ENCODE measurements at places on chromosomes 5 and 9.

- no peak for DNase-seq
Observed at GRCh38 chr5:39426051-39426745, 1.4 kb upstream of the DAB2 start.

DNA sequence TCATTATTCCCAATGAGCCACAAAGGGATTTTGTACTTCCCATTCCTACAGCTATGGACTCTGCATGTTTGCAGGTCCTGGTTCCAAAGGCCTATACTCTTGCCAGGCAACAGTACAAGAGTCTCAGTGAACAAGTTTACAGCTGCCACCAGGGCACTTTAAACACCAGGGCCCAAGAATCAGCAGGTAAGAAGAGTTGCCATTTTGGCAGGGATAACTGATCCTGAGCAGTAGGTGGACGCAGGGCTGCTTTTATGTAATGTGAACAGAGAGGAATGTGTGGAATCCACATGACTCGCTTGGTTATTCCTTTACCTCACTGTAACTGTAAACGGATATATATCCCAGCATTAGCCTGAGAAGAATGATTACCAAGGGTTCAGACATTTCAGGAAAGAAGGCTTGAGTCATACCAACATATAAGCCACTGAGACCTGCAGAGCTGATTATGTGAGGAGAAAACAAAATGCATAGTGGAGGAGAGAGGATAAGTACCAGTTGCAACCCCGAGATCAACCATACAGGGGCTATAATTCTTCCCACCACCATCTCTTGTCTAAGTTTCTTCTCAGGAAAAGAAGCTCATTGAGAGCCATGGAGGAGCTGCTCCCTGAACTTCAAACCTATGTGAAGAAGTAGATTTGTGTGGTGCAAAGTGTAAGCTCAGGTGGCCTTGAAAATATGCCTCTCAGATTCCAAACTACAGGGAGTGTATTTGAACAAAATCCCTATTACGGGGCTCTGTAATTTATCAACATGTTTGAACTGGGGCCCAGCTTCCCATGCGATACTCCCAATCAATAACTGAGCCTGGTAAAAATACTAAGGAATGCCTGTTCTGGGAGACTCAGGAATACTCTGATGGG is 24.6 kb downstream of the RAPGEF6 start:
- no peak for DNase-seq

GRCh38 chr9:37967014-37967760 is 63.3 kb upstream of the SLC25A51 start:
- no peak for DNase-seq

GRCh38 chr9:35790385-35791296 is 750 bp upstream of the NPR2 start:
- DNase-seq: peak; percentile 13

DNA sequence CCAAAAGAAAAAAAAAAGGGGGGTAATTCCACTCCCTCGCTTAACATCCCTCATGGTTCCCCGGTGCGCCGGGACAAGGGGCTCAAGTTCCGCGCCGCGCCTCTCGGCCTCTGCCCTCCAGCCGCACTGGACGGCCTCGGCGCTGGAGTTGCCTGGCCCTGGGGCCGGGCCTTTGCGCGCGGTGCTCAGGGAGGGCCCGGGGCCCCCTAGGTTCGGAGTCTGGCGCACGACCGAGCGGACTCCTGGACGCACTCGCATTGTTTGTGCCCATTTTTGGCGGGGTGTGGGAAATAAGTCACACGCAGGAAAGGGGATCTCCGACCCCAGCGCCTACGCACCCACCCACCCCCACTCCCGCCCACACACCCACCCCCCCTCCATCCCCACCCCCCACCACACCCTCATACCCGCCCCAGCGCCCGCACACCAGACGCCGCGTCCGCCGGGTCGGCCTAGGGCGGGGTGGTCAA is 381 bp downstream of the MED22 start:
- no peak for DNase-seq

GRCh38 chr5:173703466-173703865 is 87.0 kb upstream of the BOD1 start:
- DNase-seq: no peak

- DNase-seq: no peak
Observed at GRCh38 chr5:164500856-164501255, 995.4 kb downstream of the MAT2B start.

DNA sequence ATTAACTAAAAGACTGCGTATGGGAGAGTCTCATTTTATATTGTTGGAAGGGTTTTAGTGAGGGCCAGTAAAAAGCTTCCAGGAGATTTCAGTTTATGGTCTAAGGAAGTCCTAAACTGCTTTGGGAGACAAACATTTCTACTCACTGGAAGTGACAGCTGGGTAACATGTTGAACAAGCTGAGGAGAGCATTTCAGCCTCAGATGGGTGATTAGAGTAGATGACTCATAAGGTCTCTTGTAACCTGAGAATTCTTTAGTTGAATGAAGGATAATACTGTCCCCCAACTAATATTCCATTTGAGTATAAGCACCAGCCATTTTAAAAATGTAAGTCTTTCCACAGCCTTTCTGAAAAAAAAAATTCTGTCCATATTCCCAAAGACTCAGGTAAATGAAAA is 218.0 kb upstream of the C9orf72 start:
- DNase-seq: no peak

DNA sequence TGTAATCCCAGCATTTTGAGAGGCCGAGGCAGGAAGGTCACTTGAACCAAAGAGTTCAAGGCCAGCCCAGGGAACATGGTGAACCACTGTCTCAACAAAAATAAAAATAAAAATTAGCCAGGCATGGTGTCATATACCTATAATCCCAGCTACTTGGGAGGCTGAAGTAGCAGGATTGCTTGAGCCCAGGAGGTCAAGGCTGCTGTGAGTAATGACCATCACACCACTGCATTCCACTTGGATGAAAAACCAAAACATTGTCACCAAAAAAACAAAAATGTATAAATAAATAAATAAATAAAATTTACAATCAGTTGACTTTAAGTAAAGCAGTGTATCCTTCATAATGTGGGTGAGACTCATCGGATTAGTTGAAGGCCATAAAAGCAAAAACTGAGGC is 541.4 kb downstream of the CSNK1G3 start:
- no peak for DNase-seq

GRCh38 chr9:128276574-128277270 is 646 bp downstream of the SWI5 start:
- DNase-seq: no peak

GRCh38 chr5:33968211-33969005 is 16.1 kb downstream of the SLC45A2 start:
- no peak for DNase-seq

DNA sequence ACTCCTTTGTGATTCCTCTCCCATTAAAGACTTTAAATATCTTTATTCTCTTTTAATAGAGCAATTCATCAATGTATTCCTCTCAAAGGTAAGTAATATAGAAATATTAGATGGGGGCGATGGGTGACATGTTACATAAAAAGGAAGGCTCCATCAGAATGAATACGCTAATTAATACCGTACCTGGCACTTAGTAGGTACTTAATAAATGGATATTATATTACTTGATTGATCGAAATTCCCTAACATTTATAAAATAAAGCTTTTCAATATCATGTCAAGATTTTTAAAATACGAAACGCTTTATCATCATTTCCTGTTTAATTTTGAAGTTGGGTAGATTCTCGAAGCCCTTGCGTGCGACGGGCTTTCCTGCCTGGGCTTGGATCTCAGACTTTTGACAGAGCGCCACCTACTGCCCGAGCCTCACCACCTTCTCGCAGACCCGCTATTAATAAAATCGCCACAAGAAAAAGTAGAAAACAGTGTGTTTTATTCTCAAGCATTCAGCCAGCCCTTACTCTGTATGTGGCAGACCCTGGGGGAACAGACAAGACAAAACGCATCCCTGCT is 99.4 kb downstream of the C5orf15 start:
- peak; percentile 39 for DNase-seq
